SK-N-SH treated with all-trans-retinoic acid at 6 μM for 48 hours (cell line): ENCODE measurements at places on chromosomes 13 and 19.
A peak's percentile ranks its signal among the peaks of the same experiment; 100 is the strongest.

DNA sequence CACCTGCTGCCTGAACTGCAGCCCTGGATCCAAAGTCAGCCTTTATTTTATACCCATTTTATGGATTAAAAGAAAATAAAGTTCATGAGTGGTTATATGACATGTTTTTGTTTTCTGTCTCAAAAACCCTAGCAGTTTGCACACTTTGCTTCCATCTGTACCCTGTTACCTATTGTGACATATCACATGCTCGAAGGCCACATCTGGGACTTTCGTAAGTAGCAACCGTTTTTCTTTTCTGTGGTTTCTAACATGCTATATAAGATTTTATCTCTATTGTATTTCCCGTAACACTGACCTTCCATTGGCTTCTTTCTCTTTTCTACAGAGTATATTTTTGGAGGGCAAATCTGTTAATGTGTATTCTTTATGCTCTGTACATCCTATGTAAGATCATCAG, 1007.2 kb downstream of the PCDH9 start:
- ATAC-seq, result no peak

GRCh38 chr19:7535047-7535997, at the start of gene PNPLA6:
Gene PNPLA6, plus strand, starts transcription at chr19:7535717. Its CDS starts 72 bp downstream, at chr19:7535789.
- ATAC-seq, result peak; percentile 82

DNA sequence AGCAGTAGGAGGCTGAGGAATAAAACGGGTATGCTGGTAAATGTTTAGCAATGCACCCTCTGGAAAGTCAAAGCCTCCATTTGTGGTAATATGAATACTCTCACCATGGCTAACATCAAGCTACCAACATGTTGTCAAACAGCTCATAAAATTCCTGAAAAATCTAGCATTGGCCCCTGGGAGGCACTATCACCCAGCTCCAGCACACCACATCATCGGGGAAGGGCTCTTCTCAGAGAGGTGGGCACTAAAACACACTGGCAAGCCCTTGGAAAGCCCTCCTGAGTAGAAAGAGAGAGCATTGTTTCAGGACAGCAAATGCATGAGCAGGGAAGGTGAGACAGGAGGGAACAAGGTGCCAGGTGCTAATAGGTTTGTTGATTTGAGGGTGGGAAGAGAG, 53.9 kb upstream of the FLT1 start:
- 0 out of 3 replicates have a peak, but pooled peaks have one; percentile 32 for ATAC-seq

DNA sequence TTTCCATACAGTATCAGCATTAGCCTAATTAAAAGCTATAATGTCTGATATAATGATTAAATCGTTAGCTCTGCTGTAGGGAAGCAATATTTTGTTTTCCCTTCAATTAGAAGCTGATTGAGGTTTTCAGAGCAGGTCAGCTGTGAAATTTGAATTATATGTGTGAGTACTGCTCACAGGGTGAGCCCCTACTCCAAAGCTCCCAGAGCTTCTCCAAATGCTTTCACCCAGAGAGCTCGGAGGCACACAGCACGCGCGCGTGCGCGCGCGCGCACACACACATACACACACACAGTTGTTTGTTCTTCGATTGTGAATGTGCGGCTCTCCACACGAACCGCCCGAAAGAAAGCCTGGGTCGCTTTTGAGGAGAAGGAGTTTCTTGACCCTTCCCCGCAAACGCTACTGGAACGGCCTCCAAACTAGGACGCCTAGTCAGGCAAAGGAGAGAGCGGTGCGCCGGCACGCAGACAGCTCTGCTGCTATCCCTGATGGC, 4.8 kb upstream of the SOX1 start:
- ATAC-seq, result no peak

- no peak for ATAC-seq
Measured at GRCh38 chr19:44628793-44629192, 14.9 kb upstream of the PVR start.

- no peak for ATAC-seq
Measured at GRCh38 chr13:101502618-101503017, 50.1 kb downstream of the ITGBL1 start.

- ATAC-seq, result no peak
Measured at GRCh38 chr13:113958373-113958772, 15.5 kb downstream of the C13orf46 start.

DNA sequence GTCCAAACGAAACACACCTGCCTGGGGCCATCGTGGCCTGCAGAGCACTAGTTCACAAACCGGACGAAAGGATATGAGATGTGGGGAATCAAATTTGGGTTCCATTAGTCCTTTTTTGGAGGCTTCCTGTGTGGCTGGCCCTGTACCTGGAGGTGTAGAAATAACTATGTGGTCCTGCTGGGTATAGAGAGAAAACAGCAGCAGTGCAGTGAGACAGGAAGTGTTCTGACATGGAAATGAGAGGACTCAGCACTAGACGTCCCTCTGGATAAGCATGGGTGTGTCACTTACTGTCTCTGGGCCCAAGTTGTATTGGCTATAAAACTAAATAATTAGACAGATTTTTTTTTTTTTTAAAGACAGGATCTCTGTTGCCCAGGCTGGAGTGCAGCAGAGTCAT, 12.3 kb downstream of the KDELR1 start:
- no peak; the same call in 1 of the 3 replicates for ATAC-seq

GRCh38 chr13:51419001-51419636, 33.7 kb downstream of the INTS6 start:
- no peak for ATAC-seq

DNA sequence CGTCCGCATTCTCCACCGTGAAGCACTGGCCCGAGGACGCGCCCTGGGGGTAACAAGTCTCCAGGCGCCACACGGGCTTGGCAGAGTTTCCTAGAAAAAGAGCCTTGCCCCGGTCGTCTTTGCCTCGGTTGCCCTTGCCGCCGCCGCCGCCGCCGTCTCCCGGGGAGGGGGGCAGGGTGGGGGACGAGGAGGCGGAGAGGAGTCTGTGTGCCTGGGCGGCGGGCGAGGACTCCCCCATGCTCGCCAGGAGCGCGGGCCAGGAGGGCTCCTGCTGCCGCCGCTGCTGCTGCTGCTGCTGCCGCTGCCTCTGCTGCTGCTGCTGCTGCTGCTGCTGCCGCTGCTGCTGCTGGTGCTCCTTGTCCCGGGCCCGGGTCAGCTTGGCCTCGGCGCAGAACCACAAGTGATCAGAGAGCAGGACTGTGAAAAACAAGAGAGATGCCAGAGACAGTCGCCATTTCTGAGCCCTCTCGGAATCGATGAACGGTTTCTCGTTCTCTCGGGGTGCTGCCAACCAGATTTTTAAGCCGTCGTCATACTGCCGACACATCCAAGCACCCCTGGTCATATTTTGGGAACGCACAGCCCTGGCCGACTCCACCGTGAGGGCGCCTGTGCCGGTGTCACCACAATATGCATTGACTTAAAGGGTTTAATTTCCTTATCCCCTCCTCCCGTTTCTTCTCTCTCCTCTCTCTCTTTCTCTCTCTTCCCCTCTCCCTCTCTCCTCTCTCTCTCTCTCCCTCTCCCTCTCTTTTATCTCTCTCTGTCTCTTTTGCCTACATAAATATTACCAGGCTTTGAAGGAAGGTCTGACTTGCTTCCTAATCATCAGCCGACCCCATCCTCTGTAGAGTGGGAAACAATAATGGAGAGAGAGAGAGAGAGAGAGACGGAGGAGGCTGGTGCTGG, 349.1 kb downstream of the LIG4 start:
- ATAC-seq, result peak; percentile 58

GRCh38 chr19:49863254-49863934, 4.0 kb downstream of the PNKP start:
- no peak for ATAC-seq

DNA sequence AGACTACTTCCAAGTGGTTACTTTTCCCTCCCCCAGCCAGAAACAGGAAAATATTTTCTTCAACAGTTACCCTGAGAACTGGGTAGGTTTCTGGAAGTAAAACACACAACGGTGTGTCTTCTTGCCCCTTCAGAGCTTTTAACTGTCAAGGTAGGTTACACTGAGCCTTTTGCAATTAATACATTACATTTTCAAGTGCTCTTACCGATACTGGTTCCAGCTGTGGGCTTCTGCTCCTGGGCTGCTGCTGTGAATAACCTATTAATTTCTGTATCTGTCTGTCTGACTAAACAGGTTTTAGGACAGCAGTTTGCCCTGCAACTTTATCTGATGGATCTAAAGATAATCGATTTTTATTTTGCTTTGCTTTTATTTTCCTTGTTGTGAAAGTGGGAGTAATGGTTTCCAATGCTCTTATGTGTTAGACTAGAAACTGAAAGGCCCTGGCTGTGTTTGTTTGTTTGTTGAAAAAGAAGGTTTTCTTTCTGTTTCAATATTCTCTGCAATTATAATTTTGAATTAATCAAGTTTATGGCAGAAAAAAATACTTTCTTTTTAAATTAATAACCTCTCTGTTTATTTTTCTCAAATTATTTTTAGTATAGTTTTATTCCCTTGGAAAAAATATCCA, 196.7 kb upstream of the SLITRK6 start:
- no peak for ATAC-seq

GRCh38 chr19:18304458-18305310, 18.2 kb downstream of the LSM4 start:
- ATAC-seq, result peak; percentile 87

DNA sequence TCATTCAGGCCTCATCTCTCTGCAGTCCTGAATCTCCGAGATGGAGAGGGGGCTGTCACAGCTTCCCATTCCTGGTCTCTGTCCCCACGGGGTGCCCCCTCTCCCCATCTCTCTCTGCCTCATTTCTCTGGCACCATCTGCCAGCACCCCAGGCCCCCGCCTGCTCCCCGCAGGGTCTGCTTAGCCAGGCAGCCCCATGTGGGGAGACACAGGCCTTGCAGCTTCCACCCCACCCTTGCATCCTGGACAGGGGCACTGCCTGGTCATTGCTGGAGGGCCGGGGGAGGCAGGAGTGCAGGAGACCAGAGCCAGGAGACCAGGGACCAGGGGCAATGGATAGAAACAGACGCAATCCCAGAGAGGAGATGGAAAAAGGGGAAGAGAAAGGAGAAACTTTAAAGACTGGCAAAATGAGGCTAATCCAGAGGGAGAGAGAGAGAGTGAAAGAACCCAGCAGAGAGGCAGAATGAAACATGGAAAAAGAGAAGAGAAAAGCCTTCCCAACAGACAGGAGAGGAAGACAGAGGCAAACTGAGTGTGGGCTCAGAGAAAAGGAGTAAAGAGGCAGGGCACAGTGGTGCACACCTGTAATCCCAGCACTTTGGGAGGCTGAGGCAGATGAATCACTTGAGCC, 8.8 kb upstream of the GIPR start:
- ATAC-seq, result peak; percentile 27; the same call in 2 of the 3 replicates

- ATAC-seq, result no peak
Measured at GRCh38 chr13:112768795-112769481, 79.1 kb downstream of the ATP11A start.

GRCh38 chr19:43551399-43552197, 18.6 kb downstream of the ZNF575 start:
- no peak for ATAC-seq

DNA sequence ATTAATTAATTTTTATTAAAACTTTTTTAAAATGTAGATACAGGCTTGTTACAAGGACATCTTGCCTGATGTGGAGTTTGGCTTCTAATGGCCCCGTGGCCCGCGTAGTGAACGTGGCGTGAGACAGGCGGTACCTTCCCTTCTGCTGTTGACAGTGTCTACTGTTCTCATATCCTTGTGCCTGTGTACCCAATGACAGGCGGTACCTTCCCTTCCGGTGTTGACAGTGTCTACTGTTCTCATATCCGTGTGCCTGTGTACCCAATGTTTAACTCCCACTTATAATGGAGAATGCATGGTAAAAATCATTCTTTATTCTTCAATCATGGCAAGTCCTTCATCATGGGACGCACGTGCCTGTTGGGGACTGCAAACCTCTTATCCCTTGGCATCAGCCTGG, 79.1 kb upstream of the ZNF835 start:
- no peak for ATAC-seq

- peak; percentile 59 for ATAC-seq
Measured at GRCh38 chr13:23889615-23890607, 711 bp upstream of the MIPEP start.

DNA sequence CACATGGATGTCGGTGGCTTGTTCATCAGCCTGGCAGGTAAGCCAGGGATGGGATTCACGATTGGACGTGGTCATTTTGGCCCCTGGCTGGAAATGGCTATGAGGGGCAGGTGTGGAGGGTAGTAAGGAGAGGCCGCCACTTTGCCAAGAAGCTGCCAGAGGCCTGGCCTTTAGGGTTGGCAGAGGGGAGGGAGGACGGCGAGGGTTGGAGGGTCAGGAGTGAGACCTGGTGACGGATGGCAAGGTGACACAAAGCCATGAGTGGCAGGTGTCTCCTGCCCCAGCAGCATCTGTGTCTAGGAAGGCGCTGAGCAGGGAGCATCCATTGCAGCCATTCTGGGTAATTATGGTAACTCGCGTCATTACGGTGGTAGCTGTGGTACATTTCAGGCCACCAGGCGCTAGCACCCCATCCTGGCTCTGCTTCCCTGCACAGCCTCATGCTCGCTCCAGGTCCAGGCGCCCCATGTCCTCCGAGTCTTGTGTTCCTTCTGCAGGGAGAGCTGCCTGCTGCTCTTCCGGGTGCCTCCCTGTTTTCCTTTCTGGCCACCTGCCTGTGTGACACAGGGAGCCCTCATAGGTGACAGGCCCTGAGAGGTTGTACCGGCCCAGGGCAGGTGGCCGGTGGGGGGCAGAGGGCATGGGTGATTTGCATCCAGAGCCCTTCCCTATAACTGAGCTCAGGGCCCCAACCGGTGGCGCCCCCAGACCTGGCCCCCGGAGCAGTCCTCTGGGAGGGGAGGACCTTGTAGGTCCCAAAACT, 4.2 kb downstream of the SSBP4 start:
- ATAC-seq, result no peak

DNA sequence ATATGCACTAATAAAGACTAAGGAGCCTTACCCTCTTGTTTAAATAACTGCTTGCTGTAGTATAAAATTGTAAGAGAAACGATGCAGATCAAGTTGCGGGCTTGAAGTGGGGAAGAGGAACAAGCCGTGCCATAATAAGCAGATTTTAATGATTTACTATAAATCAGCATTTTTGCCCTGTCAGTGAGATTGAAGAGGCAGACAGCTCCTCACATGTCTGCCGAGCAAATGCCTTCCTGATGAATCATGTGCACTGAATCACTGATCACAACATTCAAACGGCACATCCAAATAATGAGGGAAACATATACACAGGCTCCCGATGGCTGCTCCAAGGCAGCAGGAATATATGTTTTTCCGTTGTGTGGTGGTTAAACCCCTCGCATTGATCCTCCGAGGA, 282.9 kb downstream of the TSHZ3 start:
- no peak for ATAC-seq

DNA sequence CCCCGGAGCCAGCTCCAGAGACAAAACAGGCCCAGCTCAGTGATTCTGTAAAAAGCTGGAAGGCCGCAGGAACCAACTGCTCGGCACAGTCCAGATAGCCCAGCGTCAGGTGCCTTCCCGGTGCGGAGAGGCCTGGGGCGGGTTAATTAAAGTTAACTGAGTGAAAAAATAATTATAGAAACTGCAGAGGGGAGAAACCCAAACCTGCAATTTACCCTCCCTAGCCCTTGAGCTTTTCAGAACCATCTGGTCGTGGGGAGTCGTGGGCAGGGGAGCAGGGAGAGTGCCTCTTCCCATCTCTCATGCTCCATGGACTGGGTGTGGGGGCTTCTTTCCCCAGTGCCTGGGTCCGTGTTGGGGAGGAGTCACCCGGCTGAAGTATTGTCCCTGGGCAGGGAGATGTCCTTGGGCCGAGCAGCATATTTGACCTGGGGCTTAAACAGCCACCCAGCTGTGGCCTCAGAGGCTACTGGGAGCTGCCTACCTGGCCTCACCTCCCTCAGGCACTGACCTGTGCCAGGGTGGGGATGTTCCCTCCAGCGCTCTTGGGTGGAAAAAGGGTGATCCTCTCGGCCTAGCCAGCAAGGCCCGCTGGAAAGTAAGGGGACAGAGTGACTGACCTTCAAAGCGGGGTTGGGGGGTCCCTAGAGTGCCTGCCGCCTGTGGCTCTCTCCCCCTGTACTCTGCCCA, 65.9 kb downstream of the CHST8 start:
- ATAC-seq, result no peak
